ENCODE measurements at places on chromosomes 4 and X.

DNA sequence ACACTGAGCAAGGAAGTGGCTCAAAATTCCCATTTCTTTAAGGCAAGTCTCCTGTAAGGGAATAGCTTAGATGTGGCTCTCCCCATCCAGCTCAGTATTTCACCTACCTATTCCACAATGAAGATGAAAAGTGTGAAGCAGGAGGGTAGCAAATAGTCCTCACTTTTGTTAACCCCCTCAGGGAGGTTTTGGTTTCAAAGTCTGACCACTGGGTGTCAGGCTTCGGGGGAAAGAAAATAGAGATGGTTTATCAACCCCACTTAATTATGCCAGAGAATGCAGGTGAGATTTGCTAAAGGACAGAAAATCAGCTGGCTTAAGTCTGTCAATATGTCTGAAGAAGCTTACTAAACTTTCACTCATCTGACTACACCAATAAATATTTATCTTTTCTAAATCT, 69.5 kb downstream of the DHX15 start:
- no peak for DNase-seq

DNA sequence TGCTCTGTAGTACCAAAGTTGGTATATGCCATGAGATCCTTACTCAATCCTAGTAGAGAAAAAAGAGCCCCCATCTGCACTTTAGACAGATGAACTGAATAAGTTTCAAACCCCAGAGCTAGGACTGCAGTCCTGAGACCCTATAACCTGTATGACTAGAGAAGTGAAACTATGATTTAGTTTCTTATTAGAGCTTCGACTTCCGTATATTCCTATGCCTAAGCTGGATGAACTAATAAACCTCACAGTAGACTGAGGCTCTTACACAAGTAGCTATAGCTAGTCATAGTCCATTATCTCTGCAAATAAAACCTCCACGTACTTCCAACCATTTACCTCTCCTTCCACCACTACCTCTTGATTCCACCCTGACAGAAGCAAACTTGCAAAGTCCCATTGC, 6.3 kb upstream of the OTUD4 start:
- no peak for DNase-seq

DNA sequence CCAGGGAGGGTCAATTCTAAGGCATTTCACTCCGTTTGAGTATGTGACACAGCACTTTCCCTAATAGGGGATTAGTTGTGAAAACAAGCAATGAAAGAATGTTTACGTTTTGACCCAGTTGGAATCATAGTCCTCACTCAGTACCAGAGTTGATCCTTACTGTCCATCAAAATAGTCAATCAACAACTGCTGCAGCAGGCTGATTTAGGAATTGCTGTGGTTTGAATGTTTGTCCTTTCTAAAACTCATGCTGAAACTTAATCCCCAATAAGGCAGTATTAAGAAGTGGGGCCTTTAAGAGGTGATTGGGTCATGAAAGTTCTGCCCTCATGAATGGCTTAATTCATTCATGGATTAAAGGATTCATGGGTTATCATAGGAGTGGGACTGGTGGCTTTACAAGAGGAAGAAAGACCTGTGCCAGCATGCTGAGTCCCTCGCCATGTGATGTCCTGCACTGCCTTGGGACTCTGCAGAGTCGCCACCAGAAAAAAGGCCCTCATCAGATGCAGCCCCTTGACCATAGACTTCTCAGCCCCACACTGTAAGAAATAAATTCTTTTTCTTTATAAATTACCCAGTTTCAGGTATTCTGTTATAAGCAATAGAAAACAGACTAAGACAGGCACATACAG, 3.1 kb upstream of the FBXL5 start:
- no peak for DNase-seq

DNA sequence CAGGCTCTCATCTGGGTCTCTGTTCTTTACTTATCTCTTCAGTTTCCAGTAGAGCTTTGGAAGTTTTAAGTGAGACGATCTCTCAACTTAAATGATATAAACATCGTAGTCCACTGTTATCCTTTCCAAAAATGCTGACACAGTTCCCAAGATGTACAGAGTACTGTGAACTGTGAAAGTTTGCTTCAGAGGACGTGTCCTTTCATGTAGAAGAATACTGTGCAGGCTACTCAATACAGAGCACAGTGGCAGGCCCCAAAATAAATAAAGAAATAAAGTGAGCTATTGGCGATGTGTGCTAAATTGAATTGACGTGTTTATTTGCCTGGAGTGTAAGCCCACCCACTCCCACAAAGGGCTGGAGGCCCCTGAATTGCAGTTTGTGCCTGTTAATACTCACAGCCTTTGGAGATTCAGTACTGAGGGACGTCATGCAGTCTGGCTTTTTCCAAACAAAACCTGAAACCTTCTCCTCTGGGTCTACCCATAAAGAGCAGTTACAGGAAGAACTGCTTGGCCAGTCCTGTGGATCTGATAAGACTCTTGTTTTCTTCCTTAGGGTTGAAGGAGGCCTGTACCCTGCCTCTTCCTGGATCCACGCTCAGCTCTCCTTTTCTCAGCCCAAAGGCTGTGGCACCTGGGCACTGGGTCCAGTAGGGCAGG, 66.1 kb downstream of the SOWAHB start:
- no peak for DNase-seq

- DNase-seq, result no peak
Measured at GRCh38 chr4:169159624-169160171, 111.1 kb downstream of the SH3RF1 start.

DNA sequence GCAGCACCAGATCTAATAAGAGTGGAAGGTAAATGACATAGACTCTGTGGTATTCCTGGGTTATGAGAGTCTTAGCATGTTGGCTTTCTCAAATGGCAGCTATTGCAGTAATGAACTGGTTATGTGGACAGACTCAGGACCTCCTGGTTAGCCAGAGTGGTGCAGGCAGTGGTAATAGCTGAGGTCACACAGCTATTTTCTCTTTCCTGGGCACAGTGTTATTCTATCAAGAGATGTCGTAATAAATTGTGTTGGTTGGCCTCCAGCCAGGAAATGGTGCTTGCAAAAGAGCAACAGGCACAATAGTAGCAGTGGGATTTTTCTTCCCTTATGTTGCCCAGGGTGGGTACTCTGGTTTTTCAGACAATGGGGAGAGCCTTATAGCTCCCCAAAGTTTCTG, 279.2 kb upstream of the FGF16 start:
- DNase-seq, result no peak

- DNase-seq, result no peak
Measured at GRCh38 chrX:3442691-3443090, 96.2 kb upstream of the MXRA5 start.

GRCh38 chr4:124061413-124061812, 651.1 kb downstream of the ANKRD50 start:
- DNase-seq, result peak; percentile 57

DNA sequence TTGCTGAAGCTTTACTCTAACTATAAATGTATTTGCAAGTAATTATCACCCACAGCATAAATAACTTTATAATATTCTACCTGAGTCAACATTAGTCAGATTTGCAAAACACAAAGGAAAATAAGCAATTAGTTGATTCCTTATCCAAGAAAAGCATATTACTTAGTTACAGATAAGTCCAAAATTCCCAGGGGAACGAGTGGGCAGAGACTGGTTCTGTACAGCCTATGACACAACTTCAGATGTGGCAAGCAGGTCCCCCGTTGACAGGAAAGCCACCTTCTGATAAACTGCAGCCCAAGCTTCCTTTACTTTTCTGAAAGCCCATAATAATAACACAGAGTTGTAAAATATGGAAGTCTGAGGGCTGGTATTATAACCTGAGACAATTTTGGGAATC, 62.4 kb upstream of the NDP start:
- no peak for DNase-seq

DNA sequence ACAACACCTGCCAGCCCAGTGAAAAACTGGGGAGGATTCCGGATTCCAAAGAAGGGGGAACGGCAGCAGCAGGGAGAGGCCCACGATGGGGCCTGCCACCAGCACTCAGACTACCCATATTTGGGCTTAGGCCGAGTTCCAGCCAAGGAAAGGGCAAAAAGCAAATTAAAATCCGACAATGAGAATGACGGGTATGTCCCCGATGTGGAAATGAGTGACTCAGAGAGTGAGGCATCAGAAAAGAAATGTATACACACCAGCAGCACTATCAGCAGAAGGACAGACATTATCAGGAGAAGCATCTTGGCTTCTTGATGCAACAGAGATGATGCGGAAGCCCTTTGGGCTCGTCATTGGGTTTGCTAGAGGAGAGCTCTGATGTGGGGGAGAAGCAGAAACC, 62.4 kb downstream of the JADE1 start:
- peak; percentile 38 for DNase-seq

- peak; percentile 16 for DNase-seq
Measured at GRCh38 chr4:169791527-169792156, 33.9 kb upstream of the HPF1 start.

- DNase-seq, result no peak
Measured at GRCh38 chr4:22997358-22998224, 304.9 kb downstream of the GBA3 start.

GRCh38 chrX:104134583-104135261, 22.1 kb downstream of the SLC25A53 start:
- no peak for DNase-seq

- no peak for DNase-seq
Measured at GRCh38 chr4:87913896-87914295, 61.6 kb upstream of the SPP1 start.

DNA sequence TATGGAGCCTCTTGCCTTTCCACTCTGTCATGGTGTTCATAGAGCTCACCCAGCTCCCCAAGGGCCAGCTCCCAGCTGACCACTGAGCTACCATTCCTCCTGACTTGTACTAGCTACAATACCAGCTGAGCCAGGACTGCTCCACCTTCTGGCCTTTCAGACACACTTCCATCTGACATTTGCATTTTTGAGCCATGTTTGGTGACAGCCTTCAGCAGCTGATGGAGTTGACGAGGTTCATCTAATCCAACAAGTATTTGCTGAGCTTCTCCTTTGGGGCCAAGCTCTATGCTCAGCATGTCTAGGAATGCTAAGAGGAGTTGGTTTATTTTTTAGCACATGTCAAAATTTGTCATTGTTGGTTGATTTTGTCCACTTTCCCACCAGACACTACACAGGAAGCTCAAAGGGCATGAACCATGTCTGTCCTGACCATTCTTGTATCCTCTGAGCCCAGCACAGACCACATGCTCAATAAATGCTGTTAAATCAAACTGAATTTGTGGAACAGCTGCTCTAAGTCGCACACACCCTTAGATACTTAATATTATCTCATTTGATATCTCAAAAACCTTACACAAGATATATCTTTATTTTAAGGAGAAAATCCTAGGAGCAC, 142.6 kb upstream of the PPARGC1A start:
- no peak for DNase-seq

- no peak for DNase-seq
Measured at GRCh38 chr4:20944961-20945360, 244.7 kb downstream of the PACRGL start.

DNA sequence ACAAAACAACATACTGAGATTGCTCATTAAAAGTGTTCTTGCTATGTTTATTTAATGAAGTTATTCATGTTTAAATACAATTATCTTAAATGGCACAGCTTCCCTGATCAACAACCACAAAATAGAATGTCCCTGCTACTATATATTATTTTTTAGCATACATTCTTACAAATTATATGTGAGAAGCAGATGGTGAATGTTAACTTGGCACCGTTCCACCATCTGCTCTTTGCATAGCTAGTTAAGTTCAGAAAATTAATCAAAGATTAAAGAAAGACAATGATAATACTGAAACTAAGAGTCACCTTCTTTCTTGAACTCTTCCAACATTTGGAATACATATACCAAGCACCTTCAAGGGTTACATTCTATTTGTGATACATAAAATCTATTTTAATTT, 94.2 kb downstream of the PPP3CA start:
- no peak for DNase-seq

DNA sequence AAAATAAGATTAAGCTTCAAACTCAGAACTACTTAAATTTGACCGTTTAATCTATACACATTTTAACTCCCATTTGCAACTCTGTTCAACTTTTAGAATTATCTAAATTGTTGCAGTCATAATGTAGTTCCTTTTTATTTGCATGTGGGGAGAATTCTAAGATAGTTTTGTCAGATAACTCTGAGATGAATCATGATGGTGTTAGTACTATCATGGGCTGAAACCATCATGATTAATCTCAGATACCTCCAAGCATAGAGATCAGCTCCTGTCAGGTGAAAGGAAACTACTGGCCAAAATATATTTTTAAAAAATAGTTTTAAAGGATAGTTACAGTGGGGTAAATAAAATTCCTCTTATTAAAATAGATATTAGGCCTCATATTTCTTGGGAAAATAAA, 39.0 kb downstream of the FBXO8 start:
- no peak for DNase-seq

DNA sequence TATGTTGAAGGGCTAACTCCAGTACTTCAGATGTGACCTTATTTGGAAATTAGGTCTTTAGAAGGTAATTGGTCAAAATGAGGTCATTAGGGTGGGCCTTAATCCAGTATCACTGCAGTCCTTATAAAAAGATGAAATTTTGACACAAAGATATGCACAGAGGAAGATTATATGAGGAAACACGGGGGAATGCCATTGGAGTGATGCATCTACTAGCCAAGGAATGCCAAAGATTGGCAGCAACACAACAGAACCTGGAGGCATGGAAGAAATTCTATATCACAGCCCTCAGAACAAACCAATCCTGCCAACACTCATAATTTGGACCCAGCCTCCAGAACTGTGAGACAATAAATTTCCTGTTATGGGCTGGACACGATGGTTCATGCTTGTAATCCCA, 17.6 kb downstream of the TRIM61 start:
- no peak for DNase-seq

DNA sequence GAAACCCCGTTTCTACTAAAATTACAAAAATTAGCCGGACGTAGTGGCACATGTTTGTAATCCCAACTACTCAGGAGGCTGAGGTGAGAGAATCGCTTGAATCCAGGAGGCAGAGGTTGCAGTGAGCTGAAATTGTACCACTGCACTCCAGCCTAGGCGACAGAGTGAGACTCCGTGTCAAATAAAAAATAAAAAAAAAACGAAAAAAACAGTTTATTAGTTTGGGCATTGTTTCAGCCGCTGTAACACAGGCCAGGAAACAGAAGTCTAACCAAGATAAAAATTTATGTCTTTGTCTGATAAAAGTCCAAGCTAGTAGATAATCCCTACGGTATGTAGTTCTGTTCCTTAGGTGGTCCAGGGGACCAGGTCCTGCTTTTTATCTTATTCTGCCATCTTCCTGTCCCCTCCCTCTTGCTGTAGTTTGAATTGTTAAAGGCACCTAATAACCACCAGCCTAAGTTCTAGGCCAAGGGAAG, 21.4 kb downstream of the USO1 start:
- DNase-seq, result no peak

- DNase-seq, result no peak
Measured at GRCh38 chrX:42531441-42531840, 246.5 kb downstream of the PPP1R2C start.

DNA sequence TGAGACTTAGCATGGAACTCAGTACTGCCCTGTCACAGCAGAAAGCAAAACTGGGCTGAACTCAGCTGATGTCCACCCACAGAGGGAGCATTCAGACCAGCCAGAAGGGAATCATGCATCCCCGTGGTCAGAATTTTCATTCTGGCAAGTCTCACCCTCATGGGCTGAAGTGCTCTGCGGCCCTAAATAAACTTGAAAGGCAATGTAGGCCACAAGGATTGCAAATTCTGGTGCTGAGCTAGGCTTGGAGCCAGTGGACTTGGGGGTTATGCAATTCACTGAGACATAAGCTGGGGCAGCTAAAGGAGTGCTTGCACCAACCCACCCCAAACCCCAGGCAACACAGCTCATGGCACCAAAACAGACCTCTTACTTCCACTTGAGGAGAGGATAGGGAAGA, 494.1 kb downstream of the GABRG1 start:
- no peak for DNase-seq

- DNase-seq, result no peak
Measured at GRCh38 chr4:26192899-26193869, 127.6 kb upstream of the RBPJ start.

Measured in AG09319 (cell line).